Left lung (tissue), 14 donors: ENCODE measurements at places on chromosomes 3 and 15. TPM values are rescaled to one million over a fixed set of nuclear protein-coding genes. Genes with fewer than 3 reads are reported as not detected.

SST gene
- not detected for total RNA-seq

IQCH gene
- 3.2 TPM for total RNA-seq

C3orf20 gene
- not detected for total RNA-seq

GPR27 gene
- total RNA-seq, result 3.0 TPM

MFSD1 gene
- 134 TPM for total RNA-seq

GOLGA6L4 gene
- 2.1 TPM for total RNA-seq

EPB42 gene
- not detected for total RNA-seq

APOD gene
- 10.6 TPM for total RNA-seq

MAP2K5 gene
- 13.5 TPM for total RNA-seq

OIP5 gene
- 3.4 TPM for total RNA-seq

GPR87 gene
- 0.85 TPM for total RNA-seq

CMTM7 gene
- total RNA-seq, result 46.7 TPM

PLSCR2 gene
- total RNA-seq, result 0.73 TPM

GATA2 gene
- 43.0 TPM for total RNA-seq

NEK10 gene
- total RNA-seq, result 4.2 TPM

SYNPR gene
- not detected for total RNA-seq

ZNF502 gene
- 3.6 TPM for total RNA-seq

PPP1R14D gene
- not detected for total RNA-seq

HIGD2B gene
- total RNA-seq, result not detected

PAK6 gene
- total RNA-seq, result 14.6 TPM

RAB11A gene
- total RNA-seq, result 217 TPM

SPATA12 gene
- total RNA-seq, result 0.21 TPM

ZNF621 gene
- total RNA-seq, result 22.6 TPM

LMAN1L gene
- total RNA-seq, result not detected

P2RY12 gene
- 3.8 TPM for total RNA-seq

NR1D2 gene
- total RNA-seq, result 18.8 TPM
